Esophagus squamous epithelium (tissue), 5 donors: ENCODE measurements at places on chromosomes 7 and 10.

DNA sequence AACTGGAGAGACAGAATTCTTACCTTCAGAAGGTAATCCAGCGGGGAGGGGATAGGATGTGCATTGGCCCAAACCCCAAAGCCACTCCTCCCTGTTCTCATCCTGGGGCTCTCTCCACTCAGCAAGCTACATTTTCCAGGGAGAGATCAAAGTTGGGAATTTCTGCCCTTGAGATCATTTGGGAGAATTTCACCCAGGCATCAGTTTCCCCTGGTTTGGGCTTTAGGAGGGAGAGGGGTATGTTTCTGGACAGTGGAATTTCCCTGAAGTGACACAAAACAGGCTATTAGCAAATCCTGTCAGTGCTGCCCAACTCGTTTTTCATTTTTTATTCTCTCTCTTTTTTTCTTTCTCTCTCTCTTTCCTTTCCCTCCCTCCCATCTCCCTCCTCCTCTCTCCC lies 35.7 kb downstream of the CYP17A1 start:
- DNase-seq: no peak

- no peak for DNase-seq
Observed at GRCh38 chr7:135789956-135790355, 41.3 kb upstream of the FAM180A start.

DNA sequence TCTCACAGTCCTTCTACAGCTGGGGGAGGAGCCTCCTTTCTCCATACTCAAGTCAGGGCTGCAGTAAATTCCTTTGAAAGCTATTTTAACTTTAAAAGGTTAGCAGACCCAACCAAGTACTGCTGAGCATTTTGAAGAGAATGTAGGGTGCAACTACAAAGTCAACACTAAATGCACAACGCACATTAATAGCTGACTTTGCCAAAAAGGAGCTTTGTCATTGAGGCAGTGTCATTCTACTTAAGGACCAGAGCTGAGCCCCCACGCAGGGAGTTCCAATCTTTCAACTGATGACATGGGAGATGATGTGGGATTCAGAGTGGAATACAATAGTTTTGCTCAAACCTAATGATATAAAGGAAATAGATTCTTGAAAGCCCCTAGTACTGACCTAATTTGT lies 20.3 kb downstream of the TECTB start:
- no peak for DNase-seq

DNA sequence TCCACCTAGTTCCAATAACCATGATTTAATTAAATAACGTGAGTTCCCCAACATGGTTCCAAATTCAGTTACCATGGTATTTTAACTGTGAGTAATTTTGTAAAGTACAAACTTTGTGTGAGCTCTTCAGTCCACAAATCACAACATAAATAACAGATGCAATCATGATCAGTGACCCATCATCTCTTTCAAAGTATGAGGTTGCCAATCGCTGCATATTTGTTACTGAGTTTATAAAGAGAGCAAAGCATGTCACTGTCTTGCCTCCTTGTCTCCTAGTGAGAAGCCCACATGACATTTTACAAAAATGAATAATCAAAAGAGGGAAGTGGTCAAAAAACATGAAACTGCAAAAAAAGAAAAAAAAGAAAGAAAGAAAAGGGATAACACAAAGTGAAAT lies 69.1 kb upstream of the PDSS1 start:
- no peak for DNase-seq

- no peak for DNase-seq
Observed at GRCh38 chr10:109474261-109474660, 449.1 kb downstream of the XPNPEP1 start.

DNA sequence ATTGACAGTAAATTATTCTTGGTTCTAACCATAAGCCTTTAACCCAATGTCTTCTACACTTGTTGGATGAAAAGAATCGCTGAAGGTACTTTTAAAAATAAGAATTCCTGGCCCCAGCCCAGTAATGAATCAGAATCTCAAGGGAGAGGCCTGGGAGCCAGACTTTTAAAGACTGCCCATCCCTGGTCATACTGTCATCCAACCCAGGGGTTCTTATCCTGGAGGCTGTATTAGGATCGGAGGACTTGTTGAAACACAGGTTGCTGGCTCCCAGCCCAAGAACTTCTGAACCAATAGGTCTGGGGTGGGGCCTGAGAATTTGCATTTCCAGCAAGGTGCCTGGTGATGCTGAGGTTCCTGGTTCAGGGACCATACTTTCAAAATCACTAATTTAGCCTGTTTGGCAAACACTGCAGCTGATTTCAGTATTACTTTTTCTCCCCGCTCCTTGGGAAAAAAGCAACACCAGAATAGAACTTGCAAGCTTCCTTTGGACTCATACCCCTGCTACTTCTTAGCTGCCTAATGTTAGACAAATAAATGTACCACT lies 79.5 kb upstream of the FAM133B start:
- no peak for DNase-seq

- no peak for DNase-seq
Observed at GRCh38 chr7:136890399-136890798, 21.9 kb downstream of the CHRM2 start.

- DNase-seq: no peak
Observed at GRCh38 chr7:25726781-25727311, 425.2 kb upstream of the NFE2L3 start.

DNA sequence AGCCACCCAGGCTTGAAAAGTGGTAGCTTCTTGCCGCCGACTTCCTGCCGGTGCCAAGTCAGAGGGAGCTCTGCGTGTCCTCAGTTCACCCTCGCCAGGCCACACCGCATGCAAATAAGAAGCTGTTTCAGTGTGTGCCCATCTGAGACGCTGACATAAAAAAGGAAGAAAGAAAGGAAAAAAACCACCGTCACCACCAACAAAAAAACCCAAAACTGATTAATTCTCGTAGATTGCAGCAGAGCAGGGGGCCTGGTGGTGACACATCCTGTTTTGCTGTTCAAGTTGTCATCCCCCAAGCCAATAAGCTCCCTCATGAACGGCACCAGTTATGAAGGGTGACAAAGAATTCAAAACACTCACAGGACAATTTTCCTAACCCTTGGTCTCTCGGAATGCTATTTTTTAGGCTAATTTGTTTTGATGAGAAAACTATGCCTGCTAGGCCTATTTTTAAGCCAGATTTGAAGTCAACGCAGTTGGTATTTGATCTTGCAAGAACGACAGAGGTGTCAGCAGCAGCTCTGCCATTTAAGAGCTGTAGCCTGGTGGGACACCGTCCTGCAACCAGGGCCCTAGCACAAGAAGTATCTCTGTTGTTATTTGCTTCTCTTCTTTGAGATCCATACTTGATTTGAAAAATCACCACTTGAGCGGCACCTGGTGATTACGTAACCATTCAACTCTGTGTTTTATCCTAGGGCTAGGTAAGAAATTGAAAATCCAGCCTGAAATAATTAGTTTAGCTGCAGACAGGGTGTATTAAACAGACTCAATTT lies 145.6 kb downstream of the PFKFB3 start:
- peak; percentile 12 for DNase-seq

GRCh38 chr7:83970081-83970480 lies 224.5 kb downstream of the SEMA3A start:
- DNase-seq: no peak

GRCh38 chr10:60433684-60434083 lies 44.0 kb upstream of the ANK3 start:
- DNase-seq: no peak

DNA sequence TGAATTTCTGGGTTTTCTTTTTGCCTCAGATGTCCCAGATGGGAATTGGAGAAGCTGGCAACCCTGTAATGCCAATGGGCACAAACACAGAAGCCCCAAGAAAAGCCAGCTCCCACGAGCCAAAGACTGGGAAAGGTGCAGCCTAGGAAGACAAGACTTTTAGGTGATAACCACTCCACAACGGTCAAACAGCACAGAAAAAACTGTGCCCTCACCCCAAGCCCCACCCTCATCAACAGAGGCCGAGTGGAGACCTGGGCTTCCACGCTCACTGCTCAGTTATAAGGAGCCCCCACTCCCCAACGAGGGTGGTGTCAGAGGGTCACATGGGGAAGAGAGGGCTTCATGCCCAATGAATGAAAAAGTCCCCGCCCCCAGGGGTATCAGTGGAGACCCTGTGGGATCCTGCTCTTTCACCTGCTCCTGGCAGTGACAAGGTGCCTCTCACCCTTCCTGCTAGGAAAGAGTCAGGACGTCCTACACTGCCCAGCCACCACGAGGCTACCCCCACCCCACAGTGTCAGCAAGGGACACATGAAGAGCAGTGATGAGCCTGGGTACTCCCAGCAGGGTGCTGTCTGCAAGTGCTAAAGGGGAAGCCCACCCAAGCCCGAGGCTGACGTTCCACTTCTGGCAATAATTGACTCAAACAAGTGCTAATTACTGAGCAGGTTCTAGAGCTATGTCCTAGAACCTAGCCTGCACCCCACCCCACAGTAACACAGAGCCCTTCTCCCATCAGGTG lies 8.3 kb downstream of the TMEM273 start:
- no peak for DNase-seq

DNA sequence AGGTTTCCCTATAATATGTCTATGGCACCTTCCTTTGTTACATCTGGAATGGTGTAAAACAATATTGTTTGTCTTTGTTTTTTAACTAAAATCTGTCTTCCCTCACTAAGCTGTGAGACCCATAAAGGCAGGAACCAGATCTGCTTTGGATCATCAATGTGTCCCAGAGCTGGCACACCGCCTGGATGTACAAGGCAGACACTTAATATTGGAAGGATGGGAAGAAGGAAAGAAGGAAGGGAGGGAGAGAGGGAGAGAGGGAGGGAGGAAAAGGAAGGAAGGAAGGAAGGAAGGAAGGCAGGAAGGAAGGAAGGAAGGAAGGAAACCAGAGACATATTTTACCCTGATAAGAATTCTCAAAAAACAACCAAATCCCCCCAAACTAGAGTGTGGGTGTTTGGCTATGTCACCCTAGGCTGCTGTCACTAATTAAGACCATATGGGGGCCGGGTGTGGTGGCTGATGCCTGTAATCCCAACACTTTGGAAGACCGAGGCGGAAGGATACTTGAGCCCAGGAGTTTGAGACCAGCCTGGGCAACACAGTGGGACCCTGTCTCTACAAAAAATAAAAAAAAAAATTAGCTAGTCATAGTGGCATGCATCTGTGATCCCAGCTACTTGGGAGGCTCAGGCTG lies 59.6 kb downstream of the SH3PXD2A start:
- no peak for DNase-seq

GRCh38 chr10:88190123-88190522 lies 326.7 kb downstream of the PTEN start:
- DNase-seq: no peak

GRCh38 chr10:29922892-29923291 lies 136.5 kb downstream of the JCAD start:
- no peak for DNase-seq

- no peak for DNase-seq
Observed at GRCh38 chr10:50325449-50326171, 74.3 kb upstream of the ASAH2 start.

- DNase-seq: no peak
Observed at GRCh38 chr10:110857265-110858171, 14.2 kb upstream of the PDCD4 start.

GRCh38 chr7:47380325-47381133 lies 201.4 kb downstream of the TNS3 start:
- no peak for DNase-seq

DNA sequence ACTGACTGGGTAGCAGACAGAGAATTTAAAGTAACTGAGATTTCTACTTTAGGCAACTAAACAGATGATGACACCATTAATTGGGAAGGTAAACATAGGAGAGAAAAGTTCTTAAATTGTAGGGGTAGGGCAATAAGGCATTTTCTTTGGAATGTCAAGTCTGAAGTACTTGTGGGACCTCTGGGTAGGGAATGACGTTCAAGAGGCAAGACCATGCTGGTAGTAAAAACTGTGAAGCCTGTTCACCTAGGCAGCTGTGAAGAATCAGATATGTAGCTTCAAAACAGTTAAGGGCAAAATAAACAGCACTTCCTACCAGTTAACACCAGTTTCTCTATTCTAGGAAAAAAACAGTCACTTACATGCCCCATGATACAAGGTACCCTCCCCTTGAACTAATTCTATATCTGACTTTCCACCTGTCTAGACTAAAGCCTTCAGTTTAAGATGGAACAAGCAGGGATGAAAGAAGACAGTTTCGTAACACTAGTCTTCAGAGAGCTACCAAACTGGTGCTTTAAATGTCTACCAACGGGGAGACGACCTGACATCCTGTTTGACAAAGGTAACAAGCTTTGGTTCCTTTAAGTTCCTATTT lies 63.1 kb upstream of the KCNIP2 start:
- no peak for DNase-seq

DNA sequence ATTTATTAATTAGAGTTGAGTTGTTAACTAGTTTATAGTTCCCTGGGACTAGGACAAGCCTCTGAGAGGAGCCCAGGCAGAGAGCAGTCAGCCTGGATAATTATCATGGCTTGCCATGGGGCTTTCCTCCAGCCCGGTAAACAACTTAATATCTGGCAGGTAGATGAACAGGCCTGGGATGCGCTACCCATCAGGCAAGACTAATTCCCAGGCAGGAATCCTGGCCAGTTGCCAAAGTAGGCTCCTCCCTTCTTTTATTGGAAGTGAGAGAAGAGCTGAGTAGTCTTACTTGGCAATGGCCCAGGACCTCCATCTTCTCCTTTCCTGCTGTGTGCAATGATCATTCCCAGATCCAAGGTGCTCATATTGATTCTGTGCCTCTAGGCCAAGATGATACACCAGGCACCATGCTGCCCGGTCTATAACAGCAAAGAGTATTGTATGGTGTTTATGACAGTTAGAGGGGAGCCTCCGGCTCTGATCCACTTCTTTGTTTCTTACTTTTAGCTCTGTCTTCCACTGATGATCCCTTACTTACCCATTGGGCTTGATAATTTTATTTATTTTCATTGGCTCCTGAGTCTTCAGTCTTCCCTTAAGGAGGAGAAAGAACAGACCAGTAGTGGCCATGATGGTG lies 408.7 kb downstream of the REEP3 start:
- DNase-seq: no peak

DNA sequence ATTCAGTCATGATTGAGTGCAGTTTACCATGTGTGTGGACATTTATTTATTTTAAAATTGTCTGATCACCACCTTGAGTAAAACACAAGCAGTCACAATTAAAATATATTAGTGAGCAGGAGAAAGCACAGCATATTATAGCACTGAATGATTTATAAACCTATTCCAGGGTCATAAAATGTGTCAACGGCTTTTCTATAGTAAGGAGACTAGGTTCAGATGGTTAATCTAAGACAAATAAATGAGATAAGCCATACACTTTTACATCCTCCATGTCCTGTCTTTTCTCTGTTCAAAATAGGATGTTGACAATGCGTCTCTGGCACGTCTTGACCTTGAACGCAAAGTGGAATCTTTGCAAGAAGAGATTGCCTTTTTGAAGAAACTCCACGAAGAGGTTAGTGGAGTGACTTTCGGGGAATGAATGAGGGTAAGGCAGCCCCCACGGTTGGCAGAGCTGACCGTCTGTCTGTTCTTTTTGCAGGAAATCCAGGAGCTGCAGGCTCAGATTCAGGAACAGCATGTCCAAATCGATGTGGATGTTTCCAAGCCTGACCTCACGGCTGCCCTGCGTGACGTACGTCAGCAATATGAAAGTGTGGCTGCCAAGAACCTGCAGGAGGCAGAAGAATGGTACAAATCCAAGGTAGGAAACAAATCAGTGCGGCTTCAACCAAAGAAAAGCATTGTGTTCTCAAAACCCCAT lies 5.4 kb downstream of the VIM start:
- DNase-seq: no peak

GRCh38 chr10:5440206-5440605 lies 27.8 kb downstream of the NET1 start:
- DNase-seq: no peak
